ENCODE measurements at places on chromosomes 6 and 20.

GRCh38 chr6:100185615-100186014 is 191.6 kb upstream of the MCHR2 start:
- peak; percentile 7 for DNase-seq

- DNase-seq: peak; percentile 45
These were observed 7.2 kb downstream of the GCNT2 start for GRCh38 chr6:10528158-10528981.

DNA sequence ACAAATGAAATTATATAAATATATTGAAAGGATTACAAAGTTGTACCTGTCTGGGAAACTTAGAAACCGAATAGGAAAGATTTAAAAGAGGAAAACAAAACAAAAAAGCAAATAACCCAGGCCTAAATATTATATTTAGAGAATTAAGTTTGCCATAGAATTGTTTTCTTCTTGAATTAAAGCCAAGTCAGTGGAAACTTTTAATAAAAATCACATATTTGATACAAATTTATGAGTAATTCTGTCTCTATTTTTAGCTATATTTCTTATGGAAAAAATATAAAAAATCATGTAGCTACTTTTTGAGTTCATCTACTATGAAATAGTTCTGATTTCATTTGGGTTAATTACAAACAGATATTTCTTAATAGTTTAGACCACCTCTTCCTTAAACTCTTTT is 470.2 kb upstream of the HSF2 start:
- DNase-seq: no peak

GRCh38 chr6:13576017-13576416 is 1.6 kb downstream of the SIRT5 start:
- no peak for DNase-seq

- peak; percentile 20 for DNase-seq
These were observed 1.6 kb downstream of the SRPK1 start for GRCh38 chr6:35919085-35919826.

GRCh38 chr20:20624914-20625313 is 87.5 kb downstream of the RALGAPA2 start:
- DNase-seq: no peak

GRCh38 chr6:98579941-98580340 is 254.4 kb upstream of the POU3F2 start:
- DNase-seq: no peak

- no peak for DNase-seq
These were observed 78.6 kb upstream of the RIPOR2 start for GRCh38 chr6:25014369-25014768.

- DNase-seq: no peak
These were observed 63.5 kb upstream of the VSTM2L start for GRCh38 chr20:37839432-37839827.

GRCh38 chr20:7505152-7505834 is 435.0 kb downstream of the HAO1 start:
- DNase-seq: peak; percentile 73

All from MM.1S (cell line).